HT-29 (cell line): ENCODE measurements at places on chromosomes 1 and 21. TPM values are rescaled to one million over a fixed set of nuclear protein-coding genes. Genes with fewer than 3 reads are reported as not detected.
A peak's percentile ranks its signal among the peaks of the same experiment; 100 is the strongest.

GRCh38 chr21:31666445-31667010 is 7.0 kb downstream of the SOD1 start:
- no peak for DNase-seq

Gene DHRS3
- total RNA-seq = 84.8 and 90.2 TPM in 2 replicates

- no peak for DNase-seq
These were observed 72.0 kb downstream of the MIS18A start for GRCh38 chr21:32206631-32207405.

DNA sequence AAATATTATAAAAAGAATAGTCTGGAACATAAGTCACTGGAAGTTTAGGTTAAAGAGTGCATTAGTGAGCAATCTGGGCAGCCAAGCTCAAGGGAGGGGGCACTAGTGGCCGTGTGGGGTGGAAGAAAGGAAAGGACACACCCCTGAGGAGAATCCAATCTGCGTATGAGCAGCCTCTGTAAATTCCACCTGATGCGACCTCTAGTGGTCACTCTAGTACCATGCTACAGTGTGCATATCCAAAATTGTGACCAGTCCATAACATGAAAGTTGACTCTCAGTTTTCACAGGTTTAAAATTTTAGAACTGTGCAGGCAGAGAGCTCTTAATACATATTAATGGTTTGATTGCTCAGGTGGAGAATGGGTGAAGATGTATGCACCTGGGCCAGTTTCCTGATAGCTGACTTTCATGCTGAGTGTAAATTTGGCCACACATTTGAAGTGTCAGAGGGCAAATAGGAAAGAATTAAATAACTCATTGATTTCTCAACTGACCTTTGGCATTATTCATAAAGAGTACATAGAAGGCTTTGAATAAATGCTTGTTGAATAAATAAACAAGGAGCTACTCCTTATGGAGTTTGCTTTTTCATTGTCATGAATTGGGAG is 105.9 kb upstream of the C21orf91 start:
- DNase-seq = peak; percentile 70

Gene CAMSAP2
- total RNA-seq = 7.2 and 7.3 TPM in 2 replicates
